ENCODE measurements at places on chromosomes 5 and 9. TPM values are rescaled to one million over a fixed set of nuclear protein-coding genes. Genes with fewer than 3 reads are reported as not detected.

The FBP2 gene
- total RNA-seq: not detected

DNA sequence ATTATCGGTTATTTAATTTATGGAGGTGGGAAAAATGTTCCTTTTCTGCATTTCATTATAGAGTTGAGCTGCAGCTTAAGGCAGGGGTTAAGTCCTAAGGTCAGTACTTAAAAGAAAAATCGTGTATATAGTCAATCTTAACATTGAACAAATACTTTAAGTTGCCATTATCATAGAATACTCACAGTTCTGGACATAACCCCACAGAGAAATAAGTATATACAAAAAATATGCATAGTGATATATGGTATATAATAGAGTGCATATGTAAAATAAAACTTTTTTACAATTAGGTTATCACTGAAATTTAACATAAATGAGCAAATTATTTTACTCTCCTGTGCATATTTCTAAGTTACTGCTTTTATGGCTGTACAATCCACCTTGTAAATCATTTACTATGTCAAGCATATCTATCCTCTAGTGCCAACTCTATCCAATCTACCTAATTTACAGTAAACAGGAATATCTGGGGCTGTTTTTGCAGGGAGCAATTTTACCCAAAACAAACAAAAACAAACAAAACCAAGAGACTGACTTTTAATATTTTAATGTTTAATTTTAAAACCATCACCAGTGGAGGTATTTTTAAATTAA lies 28.8 kb downstream of the TTC39B start:
- DNase-seq: no peak

GRCh38 chr9:122389799-122390481 lies 19.1 kb downstream of the PTGS1 start:
- DNase-seq: peak; percentile 52

The FOXD4L5 gene
- 0.14 TPM for total RNA-seq

The GABRA1 gene
- total RNA-seq: not detected

The TPRN gene
- total RNA-seq: 8.8 TPM

The GLRA1 gene
- not detected for total RNA-seq

GRCh38 chr9:95230046-95230445 lies 87.5 kb downstream of the FANCC start:
- DNase-seq: no peak

The SLCO4C1 gene
- 0.19 TPM for total RNA-seq

DNA sequence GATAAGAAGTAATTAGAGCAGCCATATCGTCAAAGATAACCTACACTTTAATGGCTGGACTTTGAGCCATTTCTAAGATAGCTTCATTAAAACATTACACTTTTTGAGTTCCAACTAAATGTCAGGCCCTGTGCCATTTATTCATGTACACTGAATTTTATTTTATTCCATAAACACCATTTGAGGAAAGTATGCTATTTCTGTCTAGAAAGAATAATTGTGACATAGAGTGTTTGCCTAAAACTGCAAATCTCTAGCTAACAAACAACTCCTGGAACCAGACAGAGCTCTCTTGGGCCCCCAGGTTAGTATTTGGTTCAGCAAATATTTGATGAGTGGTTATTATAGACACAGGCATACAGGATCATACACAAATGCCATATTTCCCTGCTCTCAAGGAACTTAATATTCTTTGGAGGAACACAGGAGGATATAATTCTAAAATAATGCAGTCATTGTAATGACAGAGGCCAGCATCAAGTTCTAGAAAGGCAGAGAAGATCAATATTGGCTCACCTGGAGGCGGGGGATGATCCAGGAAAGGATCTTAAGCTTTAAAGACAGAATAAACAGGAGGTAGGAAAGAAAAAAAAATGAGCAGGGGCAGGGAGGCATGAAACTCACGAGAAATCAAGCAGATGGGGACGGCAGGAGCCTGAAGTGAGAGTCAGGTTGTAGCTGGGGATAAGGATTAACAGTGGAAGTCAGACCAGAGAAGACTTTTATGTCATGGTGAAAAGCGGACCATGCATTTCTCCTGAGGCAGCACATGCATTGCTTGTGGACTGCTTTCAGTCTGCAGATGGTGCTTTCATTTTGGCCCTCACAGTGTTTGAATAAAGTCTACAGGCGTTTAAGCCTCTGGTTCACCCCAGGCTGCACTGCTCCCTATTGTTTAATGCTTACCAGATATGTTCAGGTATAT lies 127.7 kb downstream of the GCNT1 start:
- no peak for DNase-seq

The GRIA1 gene
- total RNA-seq: 0.19 TPM

DNA sequence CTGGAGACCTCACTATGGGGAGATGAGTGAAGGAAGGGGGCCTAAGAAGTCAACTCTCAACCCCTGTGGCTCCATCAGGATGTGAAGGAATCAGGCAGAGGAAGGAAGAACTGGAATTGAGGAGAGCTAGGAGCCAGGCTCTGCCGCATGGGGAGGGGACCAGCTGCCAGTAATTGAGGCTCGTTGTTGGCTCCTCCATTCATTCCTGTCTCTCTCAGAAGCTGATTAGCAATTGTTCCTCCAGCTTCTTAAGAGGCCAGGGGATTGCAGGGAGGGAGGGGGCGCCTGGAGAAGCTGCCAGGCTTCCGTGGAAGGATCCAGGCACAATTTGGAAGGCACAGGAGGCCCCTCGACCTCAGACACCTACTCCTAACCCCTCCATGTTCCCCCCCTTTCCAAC lies 20.5 kb upstream of the TTLL11 start:
- no peak for DNase-seq

GRCh38 chr5:83911367-83911919 lies 190.8 kb upstream of the HAPLN1 start:
- DNase-seq: no peak

GRCh38 chr5:161397448-161397847 lies 149.1 kb downstream of the GABRB2 start:
- DNase-seq: no peak

The RNF130 gene
- total RNA-seq: 66.6 TPM

The CCDC171 gene
- total RNA-seq: 2.6 TPM

GRCh38 chr5:148697180-148697808 lies 43.0 kb upstream of the HTR4 start:
- DNase-seq: no peak

DNA sequence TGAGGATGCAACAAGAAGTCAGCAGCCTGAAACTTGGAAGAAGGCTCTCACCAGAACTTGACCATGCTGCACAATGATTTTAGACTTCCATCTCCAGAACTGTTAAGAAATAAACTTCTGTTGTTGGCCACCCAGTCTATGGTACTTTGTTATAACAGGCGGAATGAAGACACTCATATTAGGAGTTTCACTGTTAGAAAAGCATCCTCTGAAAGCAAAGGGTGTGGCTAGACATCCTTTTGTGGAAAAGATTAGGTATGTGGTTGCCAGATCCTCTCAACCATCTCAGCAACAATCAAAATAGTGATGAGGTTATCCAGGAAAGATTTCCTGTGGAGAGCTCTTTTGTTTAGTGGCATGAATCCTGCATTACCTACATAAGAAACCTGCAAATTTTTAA lies 20.7 kb downstream of the ITGA2 start:
- no peak for DNase-seq

The SPINK13 gene
- total RNA-seq: not detected

GRCh38 chr5:56763182-56763581 lies 52.2 kb upstream of the MAP3K1 start:
- DNase-seq: no peak

DNA sequence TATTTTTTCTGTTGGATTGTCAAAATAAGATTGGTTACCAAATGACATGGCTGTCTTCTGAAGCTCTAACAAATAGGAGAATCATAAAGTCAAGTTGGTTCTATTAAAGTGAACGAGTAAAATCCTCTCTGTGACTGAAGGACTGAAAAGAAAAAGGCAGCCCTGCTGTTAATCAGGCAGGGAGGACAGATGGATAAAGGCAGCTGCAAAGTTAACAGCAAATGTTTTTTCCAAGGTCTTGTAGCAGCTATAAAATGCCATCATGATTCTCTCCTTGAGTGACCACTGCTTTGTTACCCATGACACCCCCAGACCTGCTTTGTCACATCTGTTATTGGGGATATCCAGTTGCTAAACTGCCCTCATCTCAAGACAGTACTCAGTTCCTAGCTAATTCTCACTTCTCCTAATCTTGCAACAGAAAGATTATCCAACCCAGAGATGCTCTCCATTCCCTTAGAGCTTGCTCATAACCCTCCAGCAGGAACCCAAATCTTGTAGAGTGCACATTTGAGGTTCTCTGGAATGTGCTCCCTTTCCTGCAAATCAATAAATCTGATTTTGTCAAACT lies 89.7 kb upstream of the PARP8 start:
- no peak for DNase-seq

GRCh38 chr9:18493451-18493993 lies 19.6 kb downstream of the ADAMTSL1 start:
- DNase-seq: no peak

DNA sequence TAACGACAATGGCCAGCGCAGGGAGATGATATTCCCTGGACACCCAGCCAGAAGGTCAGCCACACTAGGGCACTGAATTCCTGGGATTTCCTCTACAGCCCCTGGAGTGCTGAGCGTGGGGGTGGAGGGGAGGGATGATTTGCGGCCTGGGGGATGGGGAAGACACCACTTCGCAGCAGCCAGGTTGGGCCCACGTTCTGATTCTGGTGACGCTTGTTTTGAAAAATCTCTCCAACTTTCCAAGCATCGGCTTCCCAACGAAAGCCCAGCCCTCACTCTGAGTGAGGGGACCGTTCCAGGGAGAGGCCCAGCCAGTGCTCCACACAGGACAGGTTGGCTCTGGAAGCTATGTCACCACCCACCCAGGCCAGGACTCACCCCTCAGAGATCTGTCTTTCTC lies 5.4 kb downstream of the GFPT2 start:
- DNase-seq: no peak

- no peak for DNase-seq
Observed at GRCh38 chr5:76364226-76364589, 38.9 kb upstream of the IQGAP2 start.

DNA sequence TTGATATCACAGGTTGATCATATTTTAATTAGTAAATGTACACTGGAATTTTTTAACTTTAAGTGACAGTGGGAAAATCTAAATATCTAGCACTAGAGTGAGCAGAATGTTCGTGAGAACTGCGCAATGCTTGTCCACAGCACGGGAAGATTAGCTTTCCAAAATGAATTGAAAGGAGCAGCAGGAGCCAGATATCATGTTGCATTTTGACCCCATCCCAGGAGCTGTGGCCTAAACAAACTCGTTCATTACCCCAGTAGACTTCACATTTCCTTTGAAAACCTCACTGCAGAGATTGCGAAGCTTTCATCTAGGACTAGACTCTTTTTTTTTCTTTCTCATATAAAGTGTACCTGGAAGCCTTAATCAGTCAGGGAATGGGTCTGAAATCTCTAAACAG lies 525.8 kb downstream of the CTNND2 start:
- no peak for DNase-seq

GRCh38 chr9:129889941-129890717 lies 54.9 kb downstream of the USP20 start:
- DNase-seq: no peak

- DNase-seq: no peak
Observed at GRCh38 chr5:15472116-15472515, 27.9 kb upstream of the FBXL7 start.

- DNase-seq: no peak
Observed at GRCh38 chr9:91161465-91162300, 200.0 kb downstream of the AUH start.

The ADAMTSL2 gene
- 11.3 TPM for total RNA-seq

The SERF1B gene
- total RNA-seq: 14.4 TPM

DNA sequence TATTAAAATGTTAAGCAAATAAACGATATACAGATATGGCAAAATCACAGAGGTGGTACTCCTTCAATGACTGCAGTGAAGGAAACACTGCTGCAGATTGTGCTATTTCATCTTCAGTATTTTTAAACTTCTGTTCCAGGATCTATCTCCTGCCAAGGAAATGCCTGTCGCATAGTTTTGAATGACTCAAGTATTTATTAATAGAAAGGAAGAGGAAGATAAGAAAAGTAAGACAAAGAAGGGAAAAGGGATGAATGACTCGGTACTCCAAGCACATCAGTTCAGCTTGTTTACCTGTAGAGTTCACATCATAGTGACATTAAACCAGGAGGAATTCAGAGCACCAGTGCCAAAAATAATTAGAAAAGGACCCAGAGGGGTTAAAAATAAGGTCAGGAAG lies 5.1 kb upstream of the GPX8 start:
- DNase-seq: no peak

- no peak for DNase-seq
Observed at GRCh38 chr5:151611127-151611775, 20.1 kb upstream of the FAT2 start.

The ANKRD18A gene
- 0.09 TPM for total RNA-seq
